ENCODE measurements at places on chromosomes 7 and 10. TPM values are rescaled to one million over a fixed set of nuclear protein-coding genes. Genes with fewer than 3 reads are reported as not detected.

- no peak for DNase-seq
Observed at GRCh38 chr10:85149766-85150165, 821.4 kb downstream of the CCSER2 start.

Gene TFR2
- total RNA-seq: 19.1 TPM

DNA sequence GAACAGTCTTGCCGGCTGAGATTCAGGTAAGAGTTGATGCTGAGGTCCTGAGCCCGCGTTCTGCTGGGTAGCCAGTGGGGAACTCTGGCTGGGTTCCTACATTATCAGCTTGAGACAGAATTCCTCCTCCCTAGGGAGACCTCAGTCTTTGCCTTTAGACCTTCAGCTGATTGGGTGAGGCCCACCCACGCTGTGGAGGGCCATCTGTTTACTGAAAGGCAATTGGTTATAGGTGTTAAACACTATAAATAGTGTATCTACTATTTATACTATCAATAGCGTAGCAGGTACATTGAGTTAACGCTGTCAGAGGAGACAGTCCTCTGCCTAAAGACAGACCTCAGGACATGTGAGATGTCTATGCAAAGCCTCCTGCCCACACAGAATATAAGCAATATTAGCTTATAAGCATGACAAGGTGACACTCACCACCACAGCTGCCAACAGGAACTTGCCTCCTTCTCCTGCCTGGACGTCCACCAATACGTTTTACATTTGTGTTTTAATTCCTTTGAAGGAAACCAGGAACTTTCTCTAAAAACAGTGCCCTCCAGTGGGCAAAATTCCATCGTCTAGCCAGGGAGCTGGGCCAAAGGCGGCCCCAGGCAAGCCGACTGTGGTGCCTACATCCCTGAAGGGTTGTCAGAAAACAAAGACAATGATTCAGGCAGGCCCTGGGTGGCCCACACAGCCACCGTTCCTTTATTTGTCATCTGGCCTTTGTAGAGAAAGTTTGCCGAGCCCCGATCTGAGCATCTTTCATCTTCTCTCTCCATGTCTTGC is 58.8 kb downstream of the INSIG1 start:
- no peak for DNase-seq

DNA sequence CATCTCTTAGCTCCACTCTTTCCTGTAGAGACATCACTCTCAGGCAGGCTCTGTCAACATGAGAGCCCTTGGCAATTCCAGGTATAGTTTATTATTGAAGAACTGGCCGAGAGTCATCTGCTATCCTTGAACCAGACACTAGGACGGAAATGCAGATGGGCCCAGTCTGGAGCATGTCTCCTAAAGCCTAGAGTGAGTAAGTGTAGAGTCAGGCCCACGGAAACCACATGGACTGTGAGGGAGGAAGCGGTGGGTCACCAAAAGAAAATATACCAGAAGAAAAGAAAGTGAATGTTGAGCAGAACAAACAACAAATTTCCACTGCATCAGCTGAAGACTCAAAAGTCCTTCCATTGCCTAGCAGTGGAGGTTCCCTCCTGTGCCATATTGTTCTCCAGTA is 15.7 kb upstream of the RELN start:
- DNase-seq: no peak

DNA sequence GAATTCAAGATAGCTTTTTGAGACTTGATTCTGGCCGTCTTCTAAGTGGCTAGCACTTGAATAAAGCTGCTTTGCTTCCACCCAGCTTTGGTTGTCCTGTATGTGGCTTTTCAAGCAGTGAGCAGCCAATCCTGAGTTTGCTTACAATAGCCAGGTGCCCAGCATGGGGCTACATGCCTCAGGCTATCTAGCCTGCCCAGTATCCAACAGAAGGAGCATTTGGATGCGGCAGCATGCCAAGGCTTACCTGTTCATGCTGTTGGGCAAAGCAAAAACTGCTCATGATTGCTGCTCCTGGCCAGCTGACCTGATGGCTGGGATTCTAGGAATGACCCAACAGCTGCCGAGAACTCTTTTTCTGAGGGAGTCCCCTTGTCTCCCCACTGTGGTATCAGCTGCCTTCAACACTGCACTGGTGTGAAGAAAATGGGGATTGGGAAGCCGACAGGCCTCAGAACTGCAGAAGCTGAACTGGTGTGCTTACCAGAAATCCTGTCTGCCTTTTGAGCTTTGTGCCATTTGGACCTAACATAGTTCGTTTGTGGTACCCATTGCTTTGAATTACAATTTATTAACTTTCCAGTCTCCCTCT is 618.9 kb upstream of the IGFBP3 start:
- no peak for DNase-seq

Gene VPS41
- 71.7 TPM for total RNA-seq

Gene HEPACAM2
- 0.55 TPM for total RNA-seq

Gene STEAP2
- total RNA-seq: not detected

Gene STOX1
- 0.25 TPM for total RNA-seq

GRCh38 chr7:28973591-28973990 is 15.5 kb upstream of the TRIL start:
- DNase-seq: no peak

GRCh38 chr7:41693150-41693997 is 9.5 kb downstream of the INHBA start:
- DNase-seq: no peak

DNA sequence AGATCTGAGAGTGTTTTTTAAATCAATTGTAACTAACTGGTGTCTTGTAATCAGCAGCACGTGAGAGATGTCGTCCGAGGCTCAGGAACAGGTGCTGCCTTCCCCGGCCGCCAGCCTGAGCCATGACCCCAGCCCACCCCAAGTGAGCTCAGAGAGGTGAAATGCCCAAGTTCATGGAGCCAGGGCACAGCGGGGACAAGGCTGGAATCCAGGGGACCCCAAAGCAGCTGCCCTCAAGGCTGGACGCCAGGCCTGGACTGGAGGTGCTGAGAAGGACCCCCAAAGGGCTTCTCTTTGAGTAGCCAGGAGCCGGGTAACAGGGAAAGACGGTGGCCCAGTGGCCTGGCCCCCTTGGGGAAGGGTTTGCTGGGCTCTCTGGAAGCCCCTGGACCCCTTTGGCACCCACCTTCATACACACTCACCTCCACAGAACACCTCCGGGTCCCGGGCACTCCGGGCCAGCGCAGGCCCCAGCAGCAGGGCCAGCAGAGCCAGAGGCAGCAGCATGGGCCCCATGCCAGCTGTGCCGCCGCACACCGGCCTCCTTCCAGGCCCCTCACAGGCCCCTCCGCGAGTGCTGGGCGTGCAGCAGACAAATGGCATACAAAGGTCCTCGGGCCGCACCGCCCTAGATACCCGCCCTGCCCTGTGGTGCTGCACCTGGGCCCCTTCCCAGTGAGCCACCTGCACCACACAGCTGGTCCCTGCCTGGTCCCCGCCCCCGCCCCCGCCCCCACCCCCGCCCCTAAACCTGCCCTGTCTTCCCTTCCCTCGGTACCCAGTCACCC is 24.0 kb upstream of the CNPY1 start:
- no peak for DNase-seq

DNA sequence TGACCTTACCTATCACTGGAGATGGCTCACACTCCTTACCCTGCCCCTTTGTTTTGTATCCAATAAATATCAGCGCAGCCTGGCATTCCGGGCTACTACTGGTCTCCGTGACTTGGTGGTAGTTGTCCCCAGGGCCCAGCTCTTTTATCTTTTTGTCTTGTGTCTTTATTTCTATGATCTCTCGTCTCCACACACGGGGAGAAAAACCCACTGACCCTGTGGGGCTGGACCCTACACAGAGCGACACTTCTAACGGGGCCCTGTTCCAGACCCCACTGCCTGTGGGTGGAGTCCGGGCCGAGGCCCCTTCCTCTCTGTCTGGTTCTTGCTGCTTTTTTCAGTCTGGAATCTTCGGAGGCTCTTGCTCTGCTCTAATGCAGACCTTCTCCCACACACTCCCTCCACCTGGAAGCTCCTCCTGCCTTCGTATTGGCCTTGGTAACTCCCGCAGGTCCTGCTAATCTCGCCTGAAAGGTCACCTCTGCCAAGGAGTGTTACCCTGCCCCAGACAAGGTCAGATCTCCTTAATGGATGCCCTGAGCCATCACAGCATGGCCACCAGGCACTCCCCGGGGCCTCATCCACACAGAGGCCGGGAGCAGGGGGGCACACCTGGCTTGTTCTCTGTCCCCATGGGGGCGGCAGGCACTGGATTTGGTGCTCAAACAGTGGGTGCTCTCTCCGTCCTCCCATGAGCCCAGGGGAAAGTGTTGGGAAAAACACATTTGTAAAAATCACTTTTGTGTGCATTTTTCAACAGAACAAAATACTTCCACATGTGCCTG is 531.7 kb downstream of the PTPRN2 start:
- DNase-seq: peak; percentile 38

DNA sequence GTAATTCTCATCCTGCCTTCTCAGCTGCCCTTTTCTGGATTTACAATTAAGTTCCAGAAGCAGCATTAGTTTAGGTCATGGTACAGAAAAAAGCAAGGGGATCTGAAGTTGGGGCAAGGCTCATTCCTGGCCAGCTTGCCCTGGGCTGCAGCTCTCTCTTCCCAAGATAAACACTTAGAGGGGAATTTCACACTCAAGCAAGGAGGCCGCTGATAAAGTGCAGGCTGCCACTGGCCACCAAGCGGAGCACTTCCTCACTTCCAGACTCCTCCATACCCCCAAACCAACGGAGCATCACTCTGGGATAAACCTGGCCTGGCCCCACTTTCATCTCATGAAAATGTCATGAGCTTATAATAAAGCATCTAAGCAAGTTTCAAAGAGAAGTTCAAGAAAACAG is 445.5 kb upstream of the MKI67 start:
- no peak for DNase-seq

Gene ZNF398
- 6.6 TPM for total RNA-seq

- DNase-seq: no peak
Observed at GRCh38 chr10:110980807-110981206, 61.4 kb downstream of the SHOC2 start.

GRCh38 chr10:12194752-12195271 is 879 bp downstream of the NUDT5 start:
- no peak for DNase-seq

- DNase-seq: no peak
Observed at GRCh38 chr7:158246960-158247673, 340.5 kb downstream of the PTPRN2 start.

DNA sequence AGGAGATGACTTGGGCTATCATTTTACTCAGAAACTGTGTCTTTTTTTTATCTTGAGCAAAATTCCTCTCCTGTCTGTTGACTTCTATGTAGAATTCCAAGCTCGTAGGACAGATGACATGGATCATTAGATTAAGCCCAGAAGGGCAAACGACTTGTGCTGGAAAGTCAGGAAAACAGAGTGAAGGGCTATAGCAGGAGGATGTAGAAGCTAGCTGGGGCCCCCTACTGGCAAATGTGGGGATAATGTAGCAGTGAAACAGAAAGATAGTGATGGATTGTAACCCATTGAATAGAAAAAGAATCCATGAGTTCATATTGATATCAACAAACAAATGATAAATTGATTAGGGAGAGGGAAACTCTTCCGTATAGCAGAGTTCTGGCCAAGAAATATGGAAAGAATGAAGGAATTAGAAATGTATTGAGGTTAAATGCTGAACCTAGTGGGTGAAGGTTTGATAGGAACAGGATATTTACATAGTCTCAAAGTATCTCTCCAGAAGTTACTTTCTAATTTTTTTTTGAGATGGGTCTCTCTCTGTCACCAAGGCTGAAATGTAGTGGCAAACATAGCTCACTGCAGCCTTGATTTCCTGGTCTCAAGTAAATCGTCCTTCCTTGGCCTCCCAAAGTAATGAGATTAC is 103.6 kb downstream of the LYZL1 start:
- peak; percentile 33 for DNase-seq

- DNase-seq: no peak
Observed at GRCh38 chr10:29473406-29474100, 161.2 kb downstream of the SVIL start.

DNA sequence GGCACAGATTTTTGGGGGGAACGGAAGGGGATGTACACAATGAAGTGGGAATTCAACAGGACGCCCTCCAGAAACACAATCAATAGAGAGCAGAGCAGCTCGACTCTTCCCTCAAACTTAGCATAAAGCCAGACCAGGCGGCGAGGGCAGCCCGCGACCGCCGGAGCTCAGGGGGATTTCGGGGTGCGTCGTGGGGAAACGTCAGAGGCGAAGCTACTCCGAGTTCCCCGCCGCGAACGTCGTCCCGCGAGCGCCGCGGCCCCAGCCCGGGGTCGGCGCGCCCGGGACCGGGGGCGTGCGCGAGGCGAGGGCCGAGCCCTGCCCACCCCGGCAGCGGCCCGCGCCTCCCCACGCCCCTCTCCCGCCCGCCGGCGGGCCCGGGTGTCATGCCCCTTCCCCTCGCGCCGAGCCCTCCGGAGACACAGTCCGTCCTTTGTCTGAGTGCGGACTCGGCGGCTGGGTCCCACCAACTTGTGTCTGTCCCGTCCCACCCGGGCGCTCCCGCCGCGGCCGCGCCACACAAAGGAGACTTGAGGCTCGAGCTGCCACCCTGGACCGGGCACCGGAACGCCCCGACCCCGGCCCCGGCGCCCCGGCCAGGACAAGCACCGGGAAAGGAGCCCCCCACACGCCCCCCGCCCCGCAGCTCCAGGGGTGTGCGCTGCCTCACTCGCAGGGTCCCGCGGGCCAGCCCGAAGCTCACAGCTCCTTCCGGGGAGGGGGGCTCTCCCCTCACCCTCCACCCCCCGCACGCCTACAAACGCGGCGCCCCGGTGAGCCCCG is 634 bp downstream of the EZH2 start:
- DNase-seq: peak; percentile 71

DNA sequence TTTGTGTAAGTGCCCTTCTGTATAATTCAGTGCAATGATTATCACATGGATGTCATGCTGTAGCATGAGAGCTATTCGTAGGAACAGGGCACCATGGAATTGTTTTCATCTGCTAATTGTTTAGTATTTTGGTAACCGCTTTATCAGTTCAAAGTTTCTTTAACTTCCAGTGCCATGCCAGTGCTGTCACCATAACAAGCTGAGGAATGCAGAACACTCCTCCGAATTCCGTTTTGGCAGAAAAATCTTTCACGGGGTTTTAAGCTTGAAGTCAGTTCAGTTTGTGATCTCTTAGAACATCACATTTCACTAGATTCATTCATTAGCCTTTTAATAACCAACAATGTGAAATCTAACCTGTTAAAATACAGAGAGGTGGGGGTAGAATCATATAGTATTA is 117.2 kb upstream of the SEMA3C start:
- no peak for DNase-seq

DNA sequence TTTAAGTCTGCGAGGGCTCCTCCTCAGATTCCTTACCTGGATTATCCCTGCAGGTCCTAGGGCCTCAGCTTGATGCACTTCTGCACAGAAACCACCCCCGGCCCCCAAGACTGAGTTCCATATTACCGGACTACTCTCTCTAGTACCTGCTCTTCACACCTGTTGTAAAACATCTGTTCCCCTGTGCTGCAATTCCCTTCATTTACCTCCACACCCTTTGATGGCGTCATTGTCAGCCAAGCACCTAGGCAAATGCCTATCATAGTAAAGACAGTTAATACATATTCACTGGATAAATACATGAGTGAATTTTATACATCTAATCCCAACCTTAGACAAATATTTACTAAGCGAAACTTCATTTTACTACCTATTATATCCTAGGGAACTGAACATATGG is 275.5 kb downstream of the PLXDC2 start:
- no peak for DNase-seq

Gene SORCS1
- total RNA-seq: not detected

Gene PLOD3
- 53.5 TPM for total RNA-seq

- no peak for DNase-seq
Observed at GRCh38 chr10:36717118-36717517, 408.3 kb upstream of the ANKRD30A start.

Gene CHN2
- total RNA-seq: 0.59 TPM

Data from activated naive CD4-positive, alpha-beta T cell treated with anti-CD3 and anti-CD28 coated beads, Interleukin-2, amount 50 U/mL, for 72 hours (primary cell).